GF-D8 (cell line): ENCODE measurements at places on chromosomes 11 and 22.

DNA sequence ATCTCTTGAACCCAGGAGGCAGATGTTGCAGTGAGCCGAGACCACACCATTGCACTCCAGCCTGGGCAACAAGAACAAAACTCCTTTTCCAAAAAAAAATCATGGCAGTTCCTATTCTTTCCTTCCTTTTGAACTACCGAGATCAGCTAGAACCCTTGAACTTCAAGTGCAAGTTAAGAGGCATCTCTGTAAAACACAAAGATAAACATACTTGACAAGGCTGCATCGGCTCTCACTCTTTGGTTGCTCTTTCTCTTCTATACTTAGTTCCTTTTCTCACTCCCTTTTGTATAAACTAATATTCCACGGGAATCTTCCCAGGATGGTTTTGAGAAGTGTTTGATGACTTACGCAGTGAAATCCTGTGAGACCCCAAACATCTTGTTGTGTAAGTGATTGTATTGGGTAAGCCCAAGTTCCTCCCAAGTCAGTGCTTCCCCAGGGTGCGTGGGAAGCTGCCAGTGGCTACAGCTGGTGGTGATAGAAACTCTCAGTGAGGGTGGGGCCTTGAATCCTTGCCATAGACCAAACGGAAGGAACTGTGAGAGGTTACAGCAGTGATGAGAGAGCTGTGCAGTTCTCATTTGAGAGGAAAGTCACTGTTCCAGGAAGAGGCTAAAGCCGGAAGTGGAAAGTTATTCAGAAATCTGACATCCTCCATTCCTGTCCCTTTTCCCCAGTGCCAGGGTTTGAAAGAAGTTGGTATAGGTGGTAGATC lies 24.1 kb upstream of the CDC42EP2 start:
- DNase-seq: peak; percentile 97

GRCh38 chr11:121249039-121249663 lies 43.4 kb upstream of the SC5D start:
- peak; percentile 59 for DNase-seq

- DNase-seq: no peak
These were observed 32.4 kb upstream of the CD44 start for GRCh38 chr11:35106595-35106994.

GRCh38 chr11:13214276-13214675 lies 63.3 kb upstream of the BMAL1 start:
- DNase-seq: no peak

DNA sequence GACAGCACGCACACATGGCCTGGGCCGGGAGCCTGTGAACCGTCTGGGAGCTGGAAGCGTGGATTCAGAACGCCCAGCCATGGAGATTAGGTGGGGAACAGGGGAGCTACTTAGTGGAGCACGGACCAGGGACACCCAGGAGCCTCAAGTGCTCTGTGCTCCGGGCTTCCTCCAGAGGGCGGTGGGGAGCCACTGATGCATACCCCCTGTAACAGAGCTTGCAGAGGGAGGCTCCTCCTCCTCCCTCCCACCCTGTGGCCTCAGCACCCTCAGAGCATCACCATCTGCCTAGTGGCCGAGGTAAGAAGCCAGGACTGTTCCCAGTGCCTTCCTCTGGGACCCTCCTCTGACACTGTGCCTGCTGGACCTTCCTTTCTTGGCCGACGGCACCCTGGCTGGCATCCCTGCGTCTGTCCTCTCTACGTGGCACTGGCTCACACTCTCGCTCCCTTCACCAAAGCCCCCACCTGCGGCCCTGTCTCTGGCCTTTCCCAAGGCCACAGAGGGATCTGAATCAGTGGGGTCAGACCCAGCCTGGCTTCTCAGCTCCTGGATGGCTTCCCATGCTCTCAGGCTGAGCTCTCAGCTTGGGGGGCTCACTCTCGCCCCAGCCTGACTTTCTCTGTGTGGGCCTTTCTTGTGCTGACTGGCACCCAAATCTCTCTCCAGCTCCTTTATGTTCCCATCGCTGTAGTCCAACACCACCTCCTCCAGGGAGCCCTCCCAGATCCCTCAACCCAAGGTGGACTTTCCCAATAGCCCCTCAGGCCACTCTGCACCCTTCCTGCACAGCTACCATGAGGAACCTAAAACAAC lies 780.9 kb downstream of the BRD1 start:
- DNase-seq: no peak

DNA sequence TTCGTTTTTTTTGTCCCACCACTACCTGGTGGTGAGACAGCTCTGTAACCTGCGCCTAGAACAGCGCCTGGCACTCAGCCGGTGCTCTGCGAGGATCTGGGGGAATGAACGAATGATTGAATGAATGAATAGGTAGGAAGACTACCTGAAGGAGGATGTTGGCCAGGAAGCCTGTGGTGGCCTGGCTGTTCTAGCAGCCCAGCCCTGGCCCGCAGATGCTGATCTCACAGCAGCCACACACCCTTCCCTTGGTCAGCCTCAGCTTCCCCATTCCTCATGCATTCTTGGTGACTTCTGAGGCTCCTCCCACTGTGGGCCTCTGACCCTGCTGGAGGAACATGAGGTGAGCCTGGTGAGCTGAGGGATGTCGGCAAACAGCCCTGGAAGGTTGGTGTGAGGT lies 3.7 kb downstream of the TRPM5 start:
- DNase-seq: no peak
